ENCODE measurements at places on chromosomes 16 and 17.

- no peak for DNase-seq
Observed at GRCh38 chr17:73100363-73100762, 7.9 kb upstream of the SLC39A11 start.

- DNase-seq: no peak
Observed at GRCh38 chr16:69745959-69746358, 8.8 kb downstream of the NOB1 start.

DNA sequence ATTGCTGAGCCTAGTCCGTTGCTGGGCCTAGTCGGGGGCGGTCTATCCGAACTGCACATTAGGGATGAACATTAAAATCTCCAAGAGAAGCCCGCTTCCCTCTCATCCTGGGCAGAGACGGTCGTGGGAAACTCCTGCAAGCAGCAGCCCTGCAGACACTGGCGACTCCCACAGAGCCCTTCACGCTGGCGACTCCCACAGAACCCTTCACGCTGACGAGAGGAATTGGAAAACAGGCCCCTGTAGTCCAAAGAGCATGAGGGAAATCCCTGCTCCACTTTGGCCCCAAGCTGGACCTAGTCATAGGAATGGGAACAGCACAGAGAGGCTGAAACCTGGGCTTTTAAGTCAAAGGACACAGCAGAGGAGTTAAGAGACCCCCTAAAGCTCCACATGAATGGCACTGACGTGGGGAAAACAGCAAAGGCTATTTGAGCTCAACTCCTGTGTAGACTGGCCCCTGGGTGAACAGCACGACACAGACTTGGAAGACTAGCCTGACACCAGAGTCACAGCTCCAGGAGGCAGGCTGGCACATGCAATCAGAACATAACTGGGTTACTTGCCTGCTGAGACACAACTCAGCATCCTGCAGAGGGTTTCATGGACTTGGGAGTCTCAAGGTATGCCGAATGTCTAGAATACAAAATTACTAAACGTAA lies 42.2 kb downstream of the WDR45B start:
- no peak for DNase-seq

GRCh38 chr17:48606892-48607614 lies 2.3 kb upstream of the HOXB6 start:
- no peak for DNase-seq

DNA sequence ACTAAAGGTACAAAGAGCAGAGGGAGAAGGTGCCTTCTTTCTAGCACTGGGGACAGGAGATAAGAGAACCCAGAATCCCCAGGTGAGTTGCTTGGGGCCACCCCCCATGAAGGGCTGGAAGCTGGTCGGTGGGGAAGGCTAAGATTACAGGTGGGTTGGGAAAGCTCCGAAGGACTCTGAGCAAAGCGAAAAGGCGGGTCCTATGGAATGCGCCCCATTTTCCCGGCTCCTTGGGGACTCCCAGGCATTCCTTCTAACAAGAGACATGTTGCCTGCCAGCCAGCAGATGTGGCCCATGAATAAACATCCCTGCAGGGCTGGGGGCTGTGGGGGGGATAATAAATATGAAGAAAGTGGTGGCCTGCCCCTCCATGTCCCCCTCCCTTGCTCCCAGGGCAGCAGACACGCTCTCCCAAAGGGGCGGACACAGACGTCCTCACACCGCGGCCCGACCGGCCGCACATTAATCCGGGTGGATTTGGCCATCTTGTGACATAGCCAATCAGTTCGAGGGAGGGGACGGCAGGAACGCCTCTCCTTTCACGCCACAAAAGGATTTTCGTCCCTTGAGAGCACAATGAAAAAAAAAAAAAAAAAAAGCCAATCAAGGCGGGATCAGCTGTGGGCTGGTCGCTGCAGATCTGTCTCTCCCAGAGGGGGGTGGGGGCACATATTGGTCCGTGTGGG lies 98.5 kb downstream of the SOX9 start:
- DNase-seq: no peak

GRCh38 chr17:36728030-36728991 lies 126.9 kb downstream of the MRM1 start:
- DNase-seq: no peak

DNA sequence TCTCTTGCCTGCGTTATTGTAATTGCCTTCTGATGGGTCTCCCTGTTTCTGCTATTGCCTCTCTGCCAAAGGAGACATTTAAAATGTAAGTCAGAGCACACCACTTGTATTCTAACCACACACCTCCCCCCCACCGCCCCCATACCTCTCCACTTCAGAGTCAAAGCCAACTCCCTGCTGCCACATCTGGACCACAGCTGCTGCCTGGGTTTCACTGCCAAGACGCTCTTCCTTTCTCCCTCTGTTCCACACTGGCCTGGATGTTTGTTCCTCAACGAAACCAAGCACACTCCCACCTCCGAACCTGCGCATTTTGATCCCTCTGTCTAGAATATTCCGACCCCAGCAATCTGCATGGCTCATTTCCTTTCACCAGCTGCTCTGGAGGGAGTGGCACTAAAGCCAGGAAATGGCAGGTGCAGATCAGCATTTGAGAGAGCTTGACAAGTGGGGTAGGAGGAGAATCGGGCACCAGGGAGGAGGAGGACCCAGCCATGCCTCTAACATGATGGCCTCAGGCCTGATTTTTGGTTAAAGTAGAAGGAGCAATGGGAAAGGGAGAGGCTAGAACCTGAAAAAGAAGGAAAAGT lies 92.4 kb upstream of the HS3ST2 start:
- no peak for DNase-seq

- no peak for DNase-seq
Observed at GRCh38 chr17:82948081-82948511, 108.3 kb upstream of the ZNF750 start.

DNA sequence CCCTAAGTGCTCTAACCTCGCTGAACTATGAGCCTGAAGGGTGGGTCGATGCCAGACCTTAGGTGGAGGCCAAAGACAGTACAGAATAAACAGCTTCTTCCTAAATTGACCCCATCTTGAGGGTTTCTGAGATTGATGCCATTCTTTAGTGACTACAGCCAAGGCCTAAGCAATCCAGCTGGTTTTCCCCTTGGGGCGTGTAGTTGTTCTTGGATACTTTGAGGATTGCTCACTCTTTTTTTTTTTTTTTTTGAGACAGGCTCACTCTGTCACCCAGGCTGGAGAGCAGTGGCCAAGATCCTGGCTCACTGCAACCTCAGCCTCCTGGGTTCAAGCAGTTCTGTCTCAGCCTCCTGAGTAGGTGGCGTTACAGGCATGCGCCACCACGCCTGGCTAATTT lies 2.0 kb downstream of the OVCA2 start:
- no peak for DNase-seq

- DNase-seq: no peak
Observed at GRCh38 chr17:40023590-40024292, 8.5 kb downstream of the CSF3 start.

GRCh38 chr17:2067608-2068024 lies 12.7 kb downstream of the HIC1 start:
- no peak for DNase-seq

DNA sequence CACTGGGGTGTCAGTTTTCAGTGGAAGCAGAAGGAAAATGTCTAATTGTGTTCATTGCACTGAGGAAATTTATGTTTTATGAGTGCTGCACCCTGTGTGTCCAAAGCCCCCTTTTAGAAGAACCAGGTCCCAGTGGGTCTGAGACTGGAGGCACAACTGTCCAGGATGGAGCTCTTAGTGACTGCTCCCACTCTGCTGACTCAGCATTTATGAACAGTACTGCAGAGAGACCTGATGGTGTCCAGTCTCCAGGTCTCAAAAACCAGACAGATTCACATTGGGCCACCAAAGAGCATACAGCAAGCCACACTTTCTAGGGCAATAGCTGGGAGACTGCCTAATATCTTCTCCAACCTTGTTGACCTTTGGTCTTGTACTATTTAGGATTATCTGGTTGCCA lies 321.9 kb downstream of the CBLN1 start:
- DNase-seq: no peak

- no peak for DNase-seq
Observed at GRCh38 chr16:28623172-28623711, 13.4 kb upstream of the SULT1A1 start.

GRCh38 chr16:75219838-75220237 lies 1.1 kb downstream of the CTRB1 start:
- no peak for DNase-seq

GRCh38 chr17:9880582-9880999 lies 24.5 kb downstream of the RCVRN start:
- no peak for DNase-seq

DNA sequence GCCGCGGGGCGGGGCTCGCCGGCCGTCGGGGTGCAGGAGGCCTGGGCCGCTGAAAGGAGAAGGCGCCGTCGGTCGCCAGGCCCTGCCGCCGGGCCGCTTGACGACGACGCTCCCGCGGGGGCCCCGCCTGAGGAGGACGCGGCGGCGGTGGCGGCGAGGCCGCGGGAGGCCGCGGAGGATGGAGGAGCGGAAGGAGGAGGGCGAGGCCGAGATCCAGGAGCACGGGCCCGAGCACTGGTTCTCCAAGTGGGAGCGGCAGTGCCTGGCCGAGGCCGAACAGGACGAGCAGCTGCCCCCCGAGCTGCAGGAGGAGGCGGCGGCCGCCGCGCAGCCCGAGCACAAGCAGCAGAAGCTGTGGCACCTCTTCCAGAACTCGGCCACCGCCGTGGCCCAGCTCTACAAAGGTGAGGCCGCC lies 430 bp downstream of the HAPSTR1 start:
- no peak for DNase-seq

GRCh38 chr17:17111401-17112393 lies 69.4 kb downstream of the MPRIP start:
- DNase-seq: no peak

DNA sequence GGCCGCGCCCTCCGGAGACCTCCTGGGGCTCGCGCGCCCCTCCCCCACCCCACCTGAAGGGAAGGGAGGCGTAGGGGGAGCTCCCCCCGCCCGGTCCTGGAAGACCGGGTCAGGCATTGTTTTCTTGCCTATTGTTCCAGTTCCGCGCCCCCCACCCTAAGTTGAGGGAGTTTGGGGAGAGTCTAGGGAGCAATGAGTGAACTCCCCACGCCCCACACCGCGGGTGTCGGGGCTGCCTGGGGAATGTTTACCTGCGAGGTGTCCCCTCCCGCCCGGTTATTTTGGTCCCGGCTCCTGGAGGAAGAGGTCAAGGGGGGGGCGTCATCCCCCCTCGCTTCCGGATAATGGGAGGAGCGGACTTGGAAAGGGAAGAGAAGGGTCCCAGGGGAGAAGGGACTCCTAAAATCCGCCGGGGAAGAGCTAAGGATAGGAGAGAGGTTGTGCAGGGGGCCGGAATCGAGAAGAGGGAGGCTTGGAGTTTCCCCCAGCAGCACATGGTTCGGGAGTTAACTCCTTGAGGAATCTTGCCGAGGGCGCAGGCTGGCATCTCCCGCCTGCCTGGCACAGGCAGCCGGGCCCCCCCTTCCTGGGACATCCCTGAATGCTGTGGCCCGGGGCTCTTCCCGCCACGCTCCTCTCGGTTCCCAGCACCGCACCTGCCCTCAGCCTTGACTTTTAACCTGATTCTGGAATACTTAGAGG lies 881 bp downstream of the MLLT6 start:
- no peak for DNase-seq

DNA sequence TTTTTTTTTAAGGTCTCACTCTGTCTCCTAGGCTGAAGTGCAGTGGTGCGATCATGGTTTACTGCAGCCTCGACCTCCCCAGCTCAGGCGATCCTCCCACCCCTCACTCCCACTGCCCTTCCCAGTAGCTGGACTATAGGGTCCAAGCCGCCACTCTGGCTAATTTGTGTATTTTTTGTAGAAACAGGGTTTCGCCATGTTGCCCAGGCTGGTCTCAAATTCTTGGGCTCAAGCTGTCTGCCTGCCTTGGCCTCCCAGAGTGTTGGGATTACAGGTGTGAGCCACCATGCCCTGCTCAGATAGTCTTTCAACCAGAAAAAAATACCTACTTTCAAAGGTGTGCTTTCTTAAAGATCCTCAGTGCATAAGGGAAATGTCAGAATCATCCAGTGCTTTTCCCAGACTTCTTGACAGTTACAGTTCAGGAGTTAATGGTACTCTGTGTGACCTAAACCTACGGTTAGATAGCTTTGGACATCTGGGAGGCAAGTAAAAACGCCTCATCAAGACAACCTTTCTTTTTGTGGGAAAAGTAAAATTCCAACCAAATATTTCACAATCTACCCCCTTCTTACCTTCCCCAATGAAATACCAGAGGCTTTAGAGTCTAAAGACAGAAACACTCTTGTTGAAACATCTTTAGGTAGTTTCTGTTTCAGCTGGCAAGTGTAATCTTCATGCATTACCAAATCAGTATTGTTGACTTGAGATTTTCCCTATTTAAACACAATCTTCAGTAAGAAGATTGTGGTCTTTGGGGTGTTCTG lies 6.8 kb downstream of the RSPRY1 start:
- no peak for DNase-seq

DNA sequence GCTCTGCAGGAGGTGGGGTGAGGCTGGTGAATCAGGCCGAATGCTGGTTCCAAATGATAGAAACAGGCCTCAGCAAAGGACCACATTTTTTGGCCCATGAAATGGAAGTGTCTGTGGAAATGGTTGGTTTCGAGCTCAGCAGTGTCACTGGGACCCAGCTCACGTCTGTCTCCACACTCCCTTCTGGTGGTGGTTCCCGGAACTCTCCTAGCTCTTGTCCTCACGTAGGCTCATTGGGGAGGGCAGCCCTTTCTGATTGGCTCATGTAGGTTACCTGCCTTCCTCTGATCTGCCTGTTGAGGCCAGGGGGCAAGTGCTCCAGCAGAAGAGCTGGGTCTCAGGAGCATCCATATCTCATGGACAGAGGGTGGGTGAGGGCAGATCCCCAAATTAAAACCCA lies 4.0 kb downstream of the ALG1 start:
- no peak for DNase-seq

DNA sequence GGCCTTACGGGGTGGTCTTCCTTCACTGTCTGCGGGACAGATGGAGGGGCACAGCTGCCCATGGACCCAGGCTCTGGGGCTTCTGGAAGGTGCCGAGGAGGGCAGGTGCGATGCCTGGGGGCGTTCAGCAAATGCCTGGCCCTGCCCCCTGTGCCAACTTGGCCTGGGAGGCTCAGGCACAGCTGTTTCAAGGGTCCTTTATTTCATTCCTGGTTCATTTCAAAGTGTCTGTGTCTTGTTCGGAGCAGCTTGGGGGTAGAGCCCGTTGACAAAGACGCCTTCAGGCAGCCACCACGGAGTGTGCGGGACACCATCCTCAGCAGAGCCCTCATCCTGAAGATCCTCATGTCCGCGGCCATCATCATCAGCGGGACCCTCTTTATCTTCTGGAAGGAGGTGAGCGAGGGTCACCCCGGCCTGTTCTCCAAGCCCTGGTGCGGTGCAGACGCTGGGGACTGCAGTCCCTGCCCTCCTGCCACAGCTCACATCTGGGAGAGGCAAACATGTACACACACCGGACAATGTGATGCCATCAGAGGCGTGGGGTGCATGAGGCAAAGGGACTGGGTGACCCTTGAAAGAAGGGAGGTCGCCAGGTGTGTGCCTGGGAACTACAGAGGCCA lies 43.9 kb downstream of the MEAK7 start:
- DNase-seq: no peak
